Stimulated activated CD8-positive, alpha-beta memory T cell treated with anti-CD3 and anti-CD28 coated beads, Interleukin-15, amount 100 ng/mL, for 4 hours (primary cell): ENCODE measurements at places on chromosomes 6 and 20.

GRCh38 chr6:29487660-29488059 lies at the start of gene MAS1L:
Gene MAS1L, minus strand, starts transcription at chr6:29487956. Its CDS starts 54 bp downstream, at chr6:29487902.
- DNase-seq, result no peak

- no peak for DNase-seq
These were observed 94.6 kb upstream of the TMEM181 start for GRCh38 chr6:158465257-158465656.

DNA sequence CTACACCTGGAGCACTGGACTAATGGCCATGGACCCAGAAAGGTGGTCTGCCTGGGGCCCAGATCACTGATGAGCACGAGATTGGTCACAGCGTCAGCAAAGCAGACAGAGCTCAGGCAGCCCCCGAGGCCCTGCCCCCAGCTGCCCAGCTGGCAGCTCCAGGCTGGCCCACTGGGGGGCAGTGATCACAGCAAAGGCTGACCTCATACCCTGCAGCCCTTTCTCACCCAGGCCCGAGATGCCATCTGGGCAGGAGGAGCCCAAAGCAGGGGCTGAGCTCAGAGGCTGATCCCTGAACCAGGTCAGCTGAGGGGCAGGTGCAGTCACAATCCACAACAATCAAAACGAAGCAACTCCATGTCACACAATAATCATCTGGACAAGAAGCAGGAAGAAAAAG lies 4.1 kb downstream of the MAP1LC3A start:
- DNase-seq, result no peak

DNA sequence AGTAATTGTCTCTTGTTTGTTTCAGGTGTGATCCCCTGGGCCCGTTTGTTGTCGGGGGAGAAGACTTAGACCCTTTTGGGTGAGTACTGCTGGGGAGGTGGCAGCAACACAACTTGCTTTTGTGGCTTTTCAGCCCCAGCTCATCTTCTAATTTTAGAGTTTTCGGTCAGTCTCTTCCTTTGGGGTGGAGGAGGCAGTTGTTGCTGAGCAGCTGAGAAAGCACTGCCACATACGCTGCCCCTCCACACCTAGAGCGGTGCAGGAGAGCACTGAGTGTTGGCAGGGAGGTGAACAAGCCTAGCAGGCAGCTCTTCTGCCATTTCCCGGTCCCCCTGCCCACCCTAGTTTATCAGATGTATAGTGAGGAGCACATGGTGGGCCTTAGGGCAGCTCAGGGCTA lies 21.7 kb downstream of the TMEM74B start:
- no peak for DNase-seq

DNA sequence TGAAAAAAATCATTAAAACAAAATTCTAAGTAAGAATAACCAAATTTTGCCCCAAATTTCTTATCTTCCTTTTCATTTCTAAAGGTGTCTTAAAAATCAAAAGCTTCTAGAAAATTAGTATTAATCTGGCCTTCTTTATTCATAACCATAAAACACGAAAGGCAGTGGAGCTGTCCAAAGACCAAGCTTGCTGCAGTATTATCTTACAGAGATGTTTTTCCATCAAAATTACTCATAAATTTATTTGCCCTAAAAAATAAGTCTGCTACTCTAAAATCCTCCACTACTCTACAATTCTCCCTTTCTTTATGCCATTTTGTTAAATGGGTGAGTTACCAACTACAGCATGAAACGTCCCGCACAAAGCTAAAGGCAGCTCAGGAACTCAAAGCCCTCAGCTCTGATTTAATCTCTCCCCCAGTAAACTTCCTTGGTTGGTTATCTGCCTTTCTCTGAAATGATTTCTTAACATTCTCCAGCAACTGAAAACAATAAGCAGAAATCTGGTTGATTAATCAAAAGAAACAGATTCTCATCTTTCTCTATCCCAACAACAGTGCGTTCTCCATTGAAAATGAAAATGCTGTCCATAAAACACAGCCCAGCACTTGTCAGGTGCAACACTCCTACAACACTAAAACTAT lies 2.1 kb downstream of the USP49 start:
- DNase-seq, result no peak

DNA sequence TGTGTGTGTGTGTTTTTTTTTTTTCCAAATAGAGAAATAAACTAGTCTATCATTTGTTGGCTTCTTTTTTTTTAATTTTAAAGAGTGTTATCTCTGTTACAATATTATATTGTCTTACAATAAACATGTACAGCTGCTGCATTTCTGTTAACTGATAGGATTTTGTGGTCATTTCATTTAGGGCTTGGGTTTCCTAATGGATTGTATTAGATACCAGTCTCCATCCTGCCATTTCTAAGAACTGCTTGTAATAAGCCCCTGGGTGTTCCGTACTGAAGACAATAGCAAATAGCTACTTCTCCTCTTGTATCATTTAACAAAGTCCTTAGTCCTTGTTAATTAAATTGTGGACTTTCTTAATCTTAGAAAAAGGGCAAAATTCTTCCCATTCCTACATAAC lies 45.7 kb downstream of the SOBP start:
- no peak for DNase-seq

GRCh38 chr6:14129575-14129974 lies 12.0 kb downstream of the CD83 start:
- no peak for DNase-seq

DNA sequence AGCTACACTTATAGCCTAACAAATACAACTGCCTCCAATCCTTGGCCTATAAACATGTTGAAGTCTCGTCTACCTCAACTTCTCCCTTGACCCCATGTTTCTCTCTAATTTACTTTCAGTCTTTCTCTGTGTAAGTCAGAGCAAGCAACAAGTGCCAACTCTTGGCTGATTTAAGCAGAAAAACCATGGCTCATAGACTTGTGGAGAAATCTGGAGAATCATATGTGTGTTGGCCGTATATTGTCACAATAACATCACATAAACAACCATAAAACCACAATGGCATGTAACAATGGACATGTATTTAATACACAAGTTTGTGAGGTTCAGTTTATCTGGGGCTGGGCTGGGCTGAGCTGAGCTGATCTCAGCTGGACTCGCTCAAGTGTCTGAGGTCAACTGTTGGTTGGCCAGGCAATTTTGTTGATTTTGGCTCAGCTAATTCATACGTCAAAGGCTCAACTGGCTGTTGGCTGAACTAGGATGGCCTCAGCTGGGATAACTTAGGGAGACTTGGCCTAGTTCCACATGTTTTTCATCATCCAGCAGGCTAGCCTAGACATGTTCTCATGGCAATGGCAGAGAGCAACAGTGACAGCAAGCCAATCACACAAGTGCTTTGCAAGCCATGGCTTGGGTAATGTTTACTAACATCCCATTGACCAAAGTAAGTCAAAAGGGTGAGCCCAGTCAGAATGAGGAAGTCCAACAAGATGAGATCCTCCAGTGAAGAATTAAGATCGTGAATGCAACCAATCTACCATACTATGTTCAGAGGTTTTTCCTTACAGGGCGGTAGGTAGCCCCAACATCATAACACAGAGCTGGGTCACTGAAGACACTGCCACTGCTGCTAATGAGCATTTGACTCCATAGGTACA lies 12.9 kb upstream of the TBC1D22B start:
- DNase-seq, result no peak

DNA sequence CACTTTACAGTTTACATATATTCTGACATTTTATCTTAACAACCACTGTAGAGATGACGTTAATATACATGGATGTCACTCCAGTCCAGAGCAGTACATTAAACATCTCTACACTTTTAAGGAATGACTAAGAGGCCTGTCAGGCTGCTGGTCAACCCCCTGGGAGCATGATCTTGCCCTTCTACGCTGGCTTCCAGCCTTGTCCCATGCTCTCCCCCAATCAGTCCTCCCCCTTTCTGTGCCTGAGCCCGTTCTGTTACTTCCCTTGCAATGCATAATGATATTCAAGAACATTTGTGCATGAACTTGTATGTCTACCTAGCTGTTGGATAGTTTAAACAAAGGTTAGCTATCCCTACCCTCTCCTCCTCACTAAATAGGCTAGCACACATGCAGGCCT lies 40.5 kb upstream of the PLCB4 start:
- DNase-seq, result no peak

- DNase-seq, result no peak
These were observed 141.2 kb upstream of the RREB1 start for GRCh38 chr6:6966569-6966968.

- no peak for DNase-seq
These were observed 85.2 kb downstream of the DLL1 start for GRCh38 chr6:170205534-170206316.

DNA sequence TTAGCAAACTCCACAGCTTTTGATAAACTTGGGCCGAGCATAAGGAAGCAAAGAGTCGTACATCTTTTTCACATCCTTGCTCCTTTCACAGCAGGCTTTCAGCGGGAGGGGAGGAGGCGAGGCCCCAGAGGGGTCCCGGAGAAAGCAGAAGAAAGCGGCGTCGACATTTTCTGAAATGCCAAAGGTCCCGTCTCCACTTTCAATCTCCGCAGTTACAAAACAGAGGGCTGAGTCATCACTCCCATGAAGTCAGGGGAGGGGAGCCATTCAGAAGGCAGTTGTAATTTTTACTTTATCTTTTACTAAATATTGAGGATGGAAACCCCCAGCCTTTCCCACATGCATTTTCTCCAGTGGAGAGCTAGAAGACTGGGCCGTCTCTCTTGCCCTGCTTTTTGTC lies 174.2 kb upstream of the THBS2 start:
- DNase-seq, result no peak

- DNase-seq, result no peak
These were observed 115.5 kb downstream of the SOD2 start for GRCh38 chr6:159577564-159577963.

- DNase-seq, result no peak
These were observed 11.2 kb downstream of the OGFRL1 start for GRCh38 chr6:71299541-71300470.

DNA sequence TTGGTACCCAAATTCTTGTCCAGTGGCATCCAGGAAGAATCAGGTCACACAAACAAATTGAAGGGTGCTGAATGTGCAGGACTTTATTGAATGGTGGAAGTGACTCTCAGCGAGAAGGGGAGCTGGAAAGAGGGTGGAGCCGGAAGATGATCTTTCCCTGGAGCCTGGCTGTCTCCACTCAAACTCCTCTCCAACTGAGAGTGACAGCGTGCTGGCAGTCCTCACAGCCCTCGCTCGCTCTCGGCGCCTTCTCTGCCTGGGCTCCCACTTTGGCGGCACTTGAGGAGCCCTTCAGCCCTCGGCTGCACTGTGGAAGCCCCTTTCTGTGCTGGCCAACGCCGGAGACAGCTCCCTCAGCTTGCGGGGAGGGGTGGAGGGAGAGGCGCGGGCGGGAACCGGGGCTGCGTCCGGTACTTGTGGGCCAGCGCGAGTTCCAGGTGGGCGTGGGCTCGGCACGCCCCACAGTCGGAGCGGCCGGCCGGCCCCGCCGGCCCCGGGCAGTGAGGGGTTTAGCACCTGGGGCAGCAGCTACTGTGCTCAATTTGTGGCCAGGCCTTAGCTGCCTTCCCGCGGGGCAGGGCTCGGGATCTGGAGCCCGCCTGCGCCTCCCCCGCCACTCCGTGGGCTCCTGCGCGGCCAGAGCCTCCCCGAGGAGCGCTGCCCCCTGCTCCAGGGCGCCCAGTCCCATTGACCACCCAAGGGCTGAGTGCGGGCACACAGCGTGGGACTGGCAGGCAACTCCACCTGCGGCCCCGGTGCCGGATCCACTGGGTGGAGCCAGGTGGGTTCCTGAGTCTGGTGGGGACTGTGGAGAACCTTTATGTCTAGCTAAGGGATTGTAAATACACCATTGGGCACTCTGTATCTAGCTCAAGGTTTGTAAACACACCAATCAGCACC lies 26.7 kb upstream of the MBOAT1 start:
- DNase-seq, result no peak

DNA sequence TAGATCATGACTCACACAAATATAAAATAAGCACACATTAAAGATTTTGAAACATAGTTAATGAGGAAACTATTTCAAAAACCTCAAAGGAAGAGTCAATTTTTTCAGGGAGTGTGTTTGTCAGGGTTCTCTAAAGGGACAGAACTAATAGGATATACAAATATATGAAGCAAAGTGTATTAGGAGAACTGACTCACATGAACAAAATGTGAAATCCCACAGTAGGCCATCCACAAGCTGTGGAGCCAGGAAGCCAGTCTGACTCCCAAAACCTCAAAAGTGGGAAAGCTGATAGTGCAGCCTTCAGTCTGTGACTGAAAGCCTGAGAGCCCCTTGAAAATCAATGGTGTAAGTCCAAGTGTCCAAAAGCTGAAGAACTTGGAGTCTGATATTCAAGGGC lies 898.0 kb upstream of the EYS start:
- no peak for DNase-seq

- no peak for DNase-seq
These were observed 621.5 kb upstream of the CDH4 start for GRCh38 chr20:60630609-60631008.

GRCh38 chr6:69421269-69421668 lies 375.5 kb downstream of the LMBRD1 start:
- no peak for DNase-seq

DNA sequence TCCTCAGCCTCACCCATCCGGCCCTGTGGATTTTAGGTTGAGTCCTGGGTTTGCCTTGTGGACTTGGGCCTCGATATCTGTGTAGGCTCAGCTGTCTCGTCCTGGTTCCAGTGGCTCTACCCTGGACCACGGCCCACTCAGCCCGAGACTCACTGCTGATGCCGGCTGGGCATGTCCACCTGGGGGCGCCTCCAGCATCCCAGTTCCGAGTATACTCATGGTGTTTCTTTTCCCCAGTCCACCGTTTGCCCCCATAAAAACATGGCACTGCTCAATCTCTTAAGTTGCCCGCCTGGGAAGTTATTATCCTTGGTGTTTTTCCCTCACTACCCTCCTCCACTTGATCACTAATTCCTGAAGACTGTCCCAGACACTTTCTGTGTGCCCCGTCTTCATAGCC lies 99.1 kb downstream of the ARID1B start:
- DNase-seq, result no peak

GRCh38 chr20:4040283-4041179 lies 25.2 kb upstream of the RNF24 start:
- no peak for DNase-seq

DNA sequence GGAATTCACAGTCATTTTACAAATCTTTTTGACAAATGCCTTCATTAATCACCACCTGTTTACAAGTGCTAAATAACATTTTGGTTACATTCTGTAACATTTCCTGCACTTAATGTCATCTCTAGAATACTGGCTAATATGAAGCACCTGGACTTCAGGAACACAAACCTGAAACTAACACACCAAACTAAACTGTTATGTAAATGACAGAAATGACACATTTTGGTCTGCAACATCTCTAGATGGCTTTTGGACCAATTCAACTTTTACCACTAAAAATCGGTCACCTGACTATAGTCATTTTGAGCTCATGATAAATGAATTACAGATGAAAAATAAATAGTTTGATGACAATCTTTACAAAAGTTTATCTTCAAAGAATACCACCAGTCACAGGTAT lies 80.6 kb downstream of the ATG5 start:
- DNase-seq, result no peak
